ENCODE measurements at places on chromosomes 4 and X.
A peak's percentile ranks its signal among the peaks of the same experiment; 100 is the strongest.

- no peak for DNase-seq
Observed at GRCh38 chr4:53557669-53558064, 33.6 kb downstream of the LNX1 start.

- no peak for DNase-seq
Observed at GRCh38 chr4:123068081-123068480, 145.7 kb upstream of the NUDT6 start.

DNA sequence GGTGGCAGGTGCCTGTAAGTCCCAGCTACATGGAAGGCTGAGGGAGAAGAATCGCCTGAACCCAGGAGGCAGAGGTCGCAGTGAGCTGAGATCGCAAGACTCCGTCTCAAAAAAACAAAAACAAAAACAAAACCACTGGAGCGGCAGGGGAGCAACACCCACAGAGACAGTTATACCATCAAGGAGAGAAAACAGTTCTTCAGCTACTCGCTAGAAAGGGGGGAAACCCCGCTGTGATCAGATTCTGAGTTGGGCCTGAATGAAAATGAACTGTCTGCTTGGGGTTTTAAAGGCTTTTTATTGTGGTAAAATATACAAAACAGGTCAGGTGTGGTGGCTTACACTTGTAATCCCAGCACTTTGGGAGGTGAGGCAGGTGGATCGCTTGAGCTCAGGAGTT is 16.8 kb upstream of the IRAK1 start:
- DNase-seq, result no peak

DNA sequence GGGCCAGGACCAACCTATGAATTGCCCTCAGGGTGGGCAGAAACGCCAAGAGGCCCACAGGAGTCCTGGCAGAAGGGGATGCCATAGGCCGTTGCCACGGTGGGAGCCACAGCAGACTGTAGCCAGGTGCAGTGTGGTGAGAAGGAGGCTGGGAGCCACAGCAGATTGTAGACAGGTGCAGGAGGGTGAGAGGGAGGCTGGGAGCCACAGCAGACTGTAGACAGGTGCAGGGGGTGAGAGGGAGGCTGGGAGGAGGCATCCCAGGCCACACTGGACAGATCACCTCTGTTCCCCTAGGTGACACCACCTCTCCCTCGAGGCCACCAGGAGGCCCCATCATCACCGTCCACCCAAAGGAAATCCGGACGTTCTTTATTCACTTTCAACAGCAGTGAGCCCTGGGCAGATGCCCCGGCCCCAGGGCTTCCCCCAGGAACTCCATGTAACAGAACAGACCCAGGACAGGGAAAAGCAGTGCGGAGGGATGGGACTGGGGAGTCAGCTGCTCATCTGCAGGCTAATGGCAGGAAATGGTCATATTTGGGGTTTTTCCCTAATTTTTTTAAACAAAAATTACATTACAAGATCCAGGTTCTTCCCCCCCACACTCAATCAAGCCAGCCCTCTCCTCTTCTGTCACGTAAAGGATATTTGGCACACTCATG is 19.5 kb upstream of the MRFAP1 start:
- DNase-seq, result no peak

- no peak for DNase-seq
Observed at GRCh38 chr4:117327491-117327890, 242.1 kb upstream of the TRAM1L1 start.

- no peak for DNase-seq
Observed at GRCh38 chr4:88981993-88982392, 75.0 kb downstream of the FAM13A start.

- no peak for DNase-seq
Observed at GRCh38 chrX:119669424-119670037, 23.4 kb downstream of the SEPTIN6 start.

DNA sequence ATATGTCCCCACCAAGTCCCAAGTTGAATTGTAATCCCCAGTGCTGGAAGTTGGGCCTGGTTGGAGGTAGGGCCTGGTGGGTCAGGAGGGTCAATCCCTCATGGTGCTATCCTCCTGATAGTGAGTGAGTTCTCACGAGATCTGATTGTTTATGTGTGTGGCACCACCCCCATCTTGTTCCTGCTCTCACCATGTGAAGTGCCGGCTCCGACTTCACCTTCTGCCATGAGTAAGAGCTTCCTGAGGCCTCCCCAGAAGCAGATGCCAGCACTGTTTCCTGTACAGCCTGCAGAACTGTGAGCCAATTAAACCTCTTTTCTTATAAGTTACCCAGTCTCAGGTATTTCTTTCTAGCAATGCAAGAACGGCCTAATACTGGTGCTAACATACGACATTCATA is 22.7 kb upstream of the TMEM33 start:
- DNase-seq, result no peak

DNA sequence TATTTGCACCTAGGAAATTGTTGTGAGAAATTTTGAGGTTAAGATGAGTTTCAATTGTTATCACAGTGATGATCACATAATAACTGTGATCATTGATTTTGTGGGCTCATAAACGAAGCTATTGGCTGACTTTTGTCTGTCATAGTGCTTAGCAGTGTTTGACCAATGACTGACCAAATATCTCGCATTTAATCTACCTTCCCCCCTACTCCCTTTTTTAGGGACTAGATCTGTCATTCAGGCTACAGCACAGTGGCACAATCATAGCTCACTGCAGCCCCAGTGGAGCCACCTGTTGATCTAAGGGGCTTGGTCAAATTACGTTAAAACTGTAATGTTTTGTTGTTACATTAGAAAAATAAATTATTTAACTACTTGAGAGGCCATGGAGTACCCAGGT is 1.5 kb downstream of the FUNDC2 start:
- DNase-seq, result no peak

GRCh38 chr4:174528226-174528625 is 5.9 kb upstream of the HPGD start:
- no peak for DNase-seq

GRCh38 chrX:3280706-3281105 is 65.7 kb downstream of the MXRA5 start:
- no peak for DNase-seq

DNA sequence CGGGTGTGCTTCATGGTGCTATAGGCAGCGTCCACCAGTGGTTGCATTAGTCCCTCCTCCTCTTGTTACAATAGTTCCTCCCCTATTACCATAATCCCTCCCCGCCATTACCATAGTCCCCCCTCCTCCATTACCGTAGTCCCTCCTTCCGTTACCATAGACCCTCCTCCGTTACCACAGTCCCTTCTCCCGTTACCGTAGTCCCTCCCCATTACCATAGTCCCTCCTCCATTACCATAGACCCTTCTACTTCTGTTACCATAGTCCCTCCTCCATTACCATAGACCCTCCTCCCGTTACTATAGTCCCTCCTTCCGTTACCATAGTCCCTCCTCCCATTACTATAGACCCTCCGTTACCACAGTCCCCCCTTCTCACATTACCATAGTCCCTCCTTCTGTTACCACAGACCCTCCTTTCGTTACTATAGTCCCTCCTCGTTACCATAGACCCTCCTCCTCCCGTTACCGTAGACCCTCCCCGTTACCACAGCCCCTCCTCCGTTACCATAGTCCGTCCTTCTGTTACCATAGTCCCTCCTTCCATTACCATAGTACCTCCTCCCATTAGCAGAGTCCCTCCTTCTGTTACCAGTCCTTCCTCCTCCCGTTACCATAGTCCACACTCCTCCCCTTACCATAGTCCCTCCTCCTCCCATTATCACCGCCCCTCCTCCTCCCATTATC is 129.6 kb downstream of the DHRSX start:
- DNase-seq, result no peak

- DNase-seq, result no peak
Observed at GRCh38 chr4:44532851-44533250, 84.2 kb upstream of the KCTD8 start.

- DNase-seq, result no peak
Observed at GRCh38 chrX:42276982-42277690, 353.8 kb upstream of the CASK start.

GRCh38 chrX:113260474-113260873 is 419.8 kb upstream of the AMOT start:
- no peak for DNase-seq

DNA sequence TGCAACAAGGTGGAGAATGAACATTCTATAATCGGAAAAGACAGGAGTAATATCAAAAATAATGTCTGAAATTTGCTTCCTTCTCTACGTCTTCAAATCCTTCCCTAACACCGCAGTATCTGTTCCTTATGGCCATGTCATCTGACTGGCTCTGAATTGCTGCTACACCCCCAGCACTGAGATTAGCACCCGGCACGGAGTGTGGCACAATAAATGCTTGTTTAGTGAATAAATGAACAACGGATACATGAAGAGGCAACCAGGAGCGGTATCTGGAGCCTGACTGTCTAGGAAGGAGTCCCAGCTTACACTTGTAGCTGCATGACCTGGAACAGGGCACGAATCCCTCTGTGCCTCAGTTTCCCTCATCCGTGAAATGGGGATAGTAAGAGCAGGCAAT is 164.3 kb downstream of the AFAP1 start:
- DNase-seq, result no peak

- no peak for DNase-seq
Observed at GRCh38 chrX:150577174-150577573, 8.8 kb downstream of the MTM1 start.

DNA sequence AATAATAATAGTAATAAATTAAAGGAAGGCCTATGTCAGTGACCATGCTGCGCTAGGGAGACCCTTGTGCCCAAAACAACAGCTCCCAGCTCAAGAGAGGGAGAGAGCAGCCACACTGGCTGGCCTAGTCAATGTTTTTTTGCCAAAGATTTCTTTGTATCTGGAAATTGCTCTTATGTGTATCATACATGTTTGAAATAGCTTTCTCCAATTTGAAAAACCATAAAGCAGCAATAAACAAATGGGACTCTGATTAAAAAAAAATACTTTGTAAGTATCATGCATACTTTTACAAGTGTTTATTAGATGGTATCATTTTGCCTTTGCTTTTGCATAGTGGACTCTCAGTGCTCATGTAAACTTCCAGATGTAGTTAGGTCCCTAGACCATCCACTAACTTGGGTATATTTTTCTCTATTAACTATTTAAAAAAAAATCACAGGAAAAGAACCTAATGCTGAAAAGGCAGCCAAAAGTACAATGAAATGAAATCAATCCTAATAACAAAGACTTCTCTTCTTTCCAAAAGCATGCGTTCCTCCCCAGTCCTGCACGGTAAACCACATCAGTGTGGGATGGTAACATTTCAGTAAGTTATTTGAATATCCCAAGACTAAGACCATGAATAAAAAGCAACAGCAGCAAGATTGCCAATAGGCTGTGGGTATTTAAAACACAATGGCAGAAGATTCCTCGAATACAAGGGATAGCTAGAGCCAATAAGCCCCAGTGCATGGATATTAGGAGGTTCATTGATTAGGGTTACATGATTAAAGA is 117.6 kb downstream of the PALLD start:
- no peak for DNase-seq

GRCh38 chrX:2284601-2285000 is 216.2 kb downstream of the DHRSX start:
- no peak for DNase-seq

- DNase-seq, result no peak
Observed at GRCh38 chrX:96204928-96205327, 479.7 kb upstream of the DIAPH2 start.

DNA sequence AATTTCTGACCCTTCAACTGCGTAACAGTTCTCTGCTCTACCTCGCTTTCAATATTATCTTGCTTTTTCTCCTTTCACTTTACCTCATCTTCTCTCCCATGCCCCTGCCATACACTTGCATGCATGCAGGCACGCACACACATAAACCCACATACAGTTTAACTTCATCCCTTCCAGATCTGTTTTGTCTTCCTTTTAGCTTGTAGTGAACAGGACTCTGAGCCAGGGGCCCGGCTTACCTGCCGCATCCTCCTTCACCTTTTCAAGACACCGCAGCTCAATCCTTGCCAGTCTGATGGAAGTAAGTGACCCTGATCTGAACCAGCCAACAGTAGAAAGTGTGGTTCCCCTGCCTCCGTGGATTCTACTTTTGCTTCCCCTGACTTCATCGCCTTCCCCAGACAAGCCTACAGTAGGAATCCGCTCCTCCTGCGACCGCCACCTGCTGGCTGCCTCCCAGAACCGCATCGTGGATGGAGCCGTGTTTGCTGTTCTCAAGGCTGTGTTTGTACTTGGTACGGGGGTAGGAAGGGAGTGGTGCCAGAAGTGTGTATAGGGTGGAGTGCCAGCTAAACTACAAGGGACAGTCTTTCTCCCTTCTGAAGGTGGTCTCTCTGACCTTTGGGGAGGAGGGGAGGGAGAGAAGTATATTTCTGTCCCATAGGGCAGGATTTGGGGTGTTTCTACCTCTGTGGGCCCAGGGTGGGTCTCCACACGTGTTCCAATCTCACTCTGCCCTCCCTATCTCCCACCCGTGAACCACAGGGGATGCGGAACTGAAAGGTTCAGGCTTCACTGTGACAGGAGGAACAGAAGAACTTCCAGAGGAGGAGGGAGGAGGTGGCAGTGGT is 10.7 kb downstream of the MED12 start:
- peak; percentile 64 for DNase-seq

GRCh38 chrX:129823115-129823514 is 20.6 kb downstream of the ZDHHC9 start:
- no peak for DNase-seq

- DNase-seq, result no peak
Observed at GRCh38 chr4:127809173-127809800, 27.2 kb downstream of the HSPA4L start.

- no peak for DNase-seq
Observed at GRCh38 chrX:3094261-3094660, 53.0 kb downstream of the ARSF start.

DNA sequence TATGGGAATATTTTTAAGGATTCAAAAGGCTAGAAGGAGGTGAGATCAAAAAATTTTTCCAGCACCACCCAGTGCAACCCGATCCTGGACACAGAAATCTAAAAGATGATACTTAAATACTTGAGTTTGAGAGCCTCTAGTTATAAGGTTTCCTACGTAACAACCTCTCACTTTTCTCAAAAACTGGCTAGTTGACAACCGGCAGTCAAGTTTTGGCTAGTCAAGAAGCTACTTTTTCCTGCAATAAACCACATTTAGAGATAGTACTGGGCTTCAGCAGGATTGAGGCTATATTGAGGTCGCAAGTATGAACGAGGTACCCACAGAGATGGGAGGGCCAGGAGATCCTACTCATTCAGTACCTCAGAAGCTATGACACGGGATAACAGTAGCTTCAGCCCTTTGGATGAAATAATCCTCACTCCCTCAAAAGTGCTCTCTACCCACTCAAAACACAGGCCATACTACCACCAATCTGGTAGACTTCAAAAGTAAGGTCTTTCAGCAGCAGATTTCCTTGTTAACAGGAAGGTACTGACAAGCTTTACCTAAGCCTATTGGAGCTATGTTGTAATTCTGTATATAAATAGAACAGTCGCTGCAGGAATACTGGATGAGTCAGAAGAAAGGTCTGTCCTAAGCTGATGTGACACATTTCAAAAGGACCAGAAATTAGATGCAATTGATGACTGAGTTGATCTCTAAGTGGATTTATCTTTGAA is 1.5 kb upstream of the TSPAN5 start:
- DNase-seq, result no peak

- DNase-seq, result no peak
Observed at GRCh38 chrX:154734061-154734781, 16.7 kb downstream of the GAB3 start.

GRCh38 chr4:83297548-83298260 is 13.1 kb upstream of the COQ2 start:
- no peak for DNase-seq
